ENCODE measurements at places on chromosomes 2 and 18. TPM values are rescaled to one million over a fixed set of nuclear protein-coding genes. Genes with fewer than 3 reads are reported as not detected.

DNA sequence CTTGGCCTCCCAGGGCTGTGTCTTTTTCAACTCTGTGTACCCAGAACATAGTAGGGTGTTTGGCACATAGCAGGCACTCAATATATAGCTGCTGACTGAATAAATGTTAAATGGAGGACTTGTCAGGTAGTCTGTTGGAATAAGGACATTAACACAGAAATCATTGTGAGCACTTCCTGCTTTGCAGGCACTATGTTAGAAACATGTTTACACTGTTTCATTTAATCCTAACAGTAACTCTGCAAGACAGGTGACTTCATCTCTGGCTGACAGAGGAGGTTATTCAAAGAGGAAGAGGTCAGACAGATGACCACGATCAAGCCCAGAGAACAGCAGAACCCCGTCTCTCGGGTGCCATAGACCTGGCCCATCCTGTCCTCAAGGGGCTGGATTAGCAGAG is 28.0 kb upstream of the PIEZO2 start:
- no peak for DNase-seq

Gene CFAP221
- not detected for total RNA-seq

Gene LOXHD1
- not detected for total RNA-seq

DNA sequence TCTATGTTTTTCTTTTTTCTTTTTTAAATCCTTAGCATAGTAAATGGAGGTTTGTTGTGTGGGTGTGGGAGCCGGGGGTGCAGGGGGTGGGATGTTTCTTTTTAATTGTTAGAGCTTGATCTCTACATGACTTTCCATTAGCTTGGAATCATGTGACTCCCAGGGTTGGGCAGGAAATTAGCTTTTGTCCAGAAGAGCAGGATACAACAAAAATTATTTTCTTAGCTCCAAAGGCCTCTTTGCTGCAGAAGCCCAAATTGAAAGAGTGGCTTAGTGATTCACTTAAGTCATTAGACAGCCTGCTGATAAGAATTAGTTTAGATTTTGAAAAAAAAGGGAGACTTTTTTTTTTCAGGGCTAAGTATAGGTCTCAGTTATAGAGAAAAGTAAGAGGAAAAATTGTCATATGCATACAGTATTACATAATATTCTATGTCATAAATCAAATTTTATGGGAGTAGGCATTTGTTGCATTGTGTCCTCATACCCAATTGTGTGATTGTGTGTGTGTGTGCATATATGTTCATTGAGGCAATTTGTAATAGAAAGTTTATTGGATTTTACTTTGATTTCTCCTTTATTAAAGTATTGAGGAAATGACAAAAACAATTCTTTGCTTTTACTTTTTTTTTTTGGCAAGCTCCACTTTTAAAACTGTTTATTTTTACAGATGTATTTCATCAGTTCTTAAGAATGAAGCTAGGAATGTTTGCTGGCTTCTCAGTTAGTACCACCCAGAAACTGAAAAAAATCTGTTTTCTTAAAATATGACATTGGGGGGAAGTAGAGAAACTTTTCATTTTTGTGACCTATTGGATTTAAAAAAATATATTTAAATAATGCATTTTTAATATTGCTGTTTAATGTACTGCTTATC is 47.4 kb downstream of the TSPYL6 start:
- no peak for DNase-seq

- no peak for DNase-seq
These were observed 55.3 kb downstream of the NOL10 start for GRCh38 chr2:10634495-10634894.

Measured in bronchial epithelial cell (primary cell).